Right lung (tissue), 10 donors: ENCODE measurements at places on chromosomes 2 and 18. TPM values are rescaled to one million over a fixed set of nuclear protein-coding genes. Genes with fewer than 3 reads are reported as not detected.

The ATOH8 gene
- 37.3 TPM for polyA plus RNA-seq

DNA sequence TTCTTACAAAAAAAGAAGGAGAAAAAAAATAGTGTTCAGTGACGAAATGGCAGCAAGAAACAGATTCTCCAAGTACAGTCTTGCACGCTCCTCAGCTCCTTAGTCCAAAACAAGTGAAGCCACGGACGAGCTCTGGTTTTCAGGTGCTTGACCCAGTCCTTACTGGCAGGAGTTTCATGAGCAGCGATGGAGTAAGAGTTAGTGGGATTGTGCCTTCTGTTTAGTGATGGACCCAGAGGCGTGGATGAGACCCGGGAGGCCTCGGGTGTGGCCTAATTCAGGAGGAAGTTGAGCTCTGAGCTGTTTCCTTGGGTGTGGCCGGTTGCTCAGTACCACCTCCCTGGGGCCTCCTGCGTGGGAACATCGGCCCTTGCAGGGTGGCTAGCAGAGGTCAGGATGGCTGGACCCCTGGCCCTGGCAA is 52.0 kb downstream of the KIF5C start:
- no peak for DNase-seq

The KLHL14 gene
- polyA plus RNA-seq = 0.78 TPM

DNA sequence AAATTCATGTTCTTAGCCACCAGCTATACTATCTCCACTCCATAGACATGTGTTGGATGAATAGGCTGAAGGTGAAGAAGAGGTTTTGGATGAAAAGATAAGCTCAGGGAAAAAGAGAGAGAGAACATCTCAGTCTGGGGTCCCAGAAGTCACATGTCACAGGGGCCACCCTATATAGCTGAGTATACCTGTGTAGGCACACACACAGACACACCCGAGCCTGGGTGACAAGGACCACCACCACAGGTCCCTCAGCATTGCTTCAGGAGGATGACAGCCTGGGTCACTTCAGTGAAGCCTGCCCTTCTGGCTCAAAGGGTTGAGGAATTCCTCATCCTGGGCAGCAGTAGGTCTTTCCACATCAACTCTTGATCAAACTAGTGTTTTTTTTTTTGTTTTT is 56.2 kb downstream of the POLR1A start:
- DNase-seq = no peak

DNA sequence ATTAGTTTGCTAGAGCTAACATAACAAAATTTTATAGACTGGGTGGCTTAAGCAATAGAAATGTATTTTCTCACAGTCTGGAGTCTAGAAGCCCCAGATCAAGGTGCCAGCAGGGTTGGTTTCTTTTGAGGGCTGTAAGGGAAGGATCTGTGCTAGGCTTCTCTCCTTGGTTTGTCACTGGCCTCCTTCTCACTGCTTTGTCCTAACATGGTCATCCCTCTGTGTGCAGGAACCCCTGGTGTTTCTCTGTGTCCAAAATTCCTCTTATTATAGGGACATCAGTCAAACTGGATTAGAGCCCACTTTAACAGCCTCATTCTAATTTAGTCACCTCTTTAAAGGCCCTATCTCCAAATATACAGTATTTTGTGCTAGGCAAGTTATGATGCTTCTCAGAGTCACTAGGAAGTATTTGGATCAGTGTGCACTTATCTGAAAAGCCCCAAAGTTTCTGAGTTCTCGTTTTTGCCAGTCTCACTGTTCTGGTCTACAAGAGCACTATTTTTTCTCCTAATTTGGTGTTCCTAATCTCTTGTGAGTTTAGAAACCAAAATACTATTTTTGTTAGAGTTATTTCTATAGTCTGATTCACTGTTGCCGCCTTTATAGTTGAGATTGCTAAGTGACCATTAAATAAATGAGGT is 29.0 kb downstream of the ZC3H6 start:
- DNase-seq = no peak
